Stimulated activated CD4-positive, alpha-beta T cell treated with anti-CD3 and anti-CD28 coated beads, Interleukin-1b, Interleukin-23, amount 100 ng/mL, for 24 hours (primary cell): ENCODE measurements at places on chromosomes 3 and 15.

- no peak for DNase-seq
Measured at GRCh38 chr3:24357635-24358034, 137.0 kb downstream of the THRB start.

DNA sequence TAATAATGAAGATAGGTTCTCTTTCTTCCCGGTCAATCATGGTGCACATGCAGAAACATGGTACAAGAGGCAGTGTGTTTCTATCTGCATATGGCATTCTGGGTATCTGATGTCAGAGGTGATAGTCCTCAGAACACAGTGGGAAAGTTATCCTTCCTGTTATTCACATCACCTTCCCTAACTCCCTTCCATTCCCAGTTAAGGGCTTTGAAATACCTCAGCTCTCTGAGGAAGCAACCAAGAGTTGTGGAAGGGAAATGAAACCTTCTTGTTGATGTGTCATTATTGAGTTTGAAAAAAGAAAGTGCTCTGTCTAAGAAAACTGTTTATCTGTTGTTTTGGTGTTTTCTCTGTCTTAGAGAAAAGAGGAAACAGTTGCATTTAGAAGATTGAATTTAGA, 21.9 kb upstream of the P2RY13 start:
- DNase-seq = no peak

DNA sequence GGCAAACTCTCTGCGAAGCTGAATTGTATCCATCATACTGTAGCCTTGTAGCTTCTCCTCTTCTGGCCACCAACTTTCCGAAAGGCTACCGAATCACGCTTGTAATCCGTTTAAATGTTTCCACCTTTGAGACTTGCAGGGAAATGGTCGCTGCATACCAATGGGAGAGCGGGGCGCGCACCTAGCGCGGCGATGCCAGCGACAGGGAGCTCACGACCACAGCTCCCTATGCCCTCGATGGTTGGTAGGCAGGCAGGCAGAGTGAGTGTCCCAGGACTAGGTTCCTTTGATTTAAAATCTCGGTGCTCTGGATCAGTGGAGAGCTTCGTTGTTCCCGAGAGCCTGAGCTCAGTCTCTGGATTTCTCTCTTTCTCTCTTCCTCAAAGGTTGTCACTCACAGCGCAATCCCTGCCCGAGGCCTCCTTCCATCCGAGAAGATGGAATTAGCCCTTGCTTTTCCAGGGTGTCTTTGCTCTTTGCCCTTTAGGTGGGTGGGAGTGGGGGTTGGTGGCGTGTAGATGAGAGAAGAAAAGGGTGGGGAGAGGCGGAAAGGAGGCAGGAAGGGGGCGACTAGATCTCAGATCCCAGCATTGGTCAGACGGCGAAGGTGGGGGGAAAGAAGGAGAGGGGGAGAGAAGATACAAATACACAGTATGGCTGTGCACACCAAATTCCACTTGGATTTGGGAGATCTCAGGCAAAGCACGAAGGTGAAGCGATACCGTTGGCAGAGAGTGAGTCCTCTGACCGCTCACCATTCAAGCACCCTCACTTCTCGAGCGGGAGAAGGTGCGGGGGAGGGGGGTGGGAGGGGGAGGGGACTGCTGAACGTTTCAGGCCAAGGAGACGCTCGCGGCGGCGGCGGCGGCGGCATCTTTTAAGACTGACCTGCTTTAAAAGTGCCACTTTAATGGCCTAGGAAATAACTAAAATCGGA, at the start of gene SLITRK3:
TSS of gene SLITRK3 (minus strand) at position 745 of the 937 bp plus-strand sequence. CDS start 5,554 bp downstream, outside the sequence.
- DNase-seq = no peak

GRCh38 chr3:13122081-13123012, 49.1 kb upstream of the IQSEC1 start:
- DNase-seq = no peak

- DNase-seq = no peak
Measured at GRCh38 chr3:51777985-51778384, 1.1 kb downstream of the IQCF6 start.

- no peak for DNase-seq
Measured at GRCh38 chr3:140308535-140308934, 369.3 kb upstream of the TRIM42 start.

DNA sequence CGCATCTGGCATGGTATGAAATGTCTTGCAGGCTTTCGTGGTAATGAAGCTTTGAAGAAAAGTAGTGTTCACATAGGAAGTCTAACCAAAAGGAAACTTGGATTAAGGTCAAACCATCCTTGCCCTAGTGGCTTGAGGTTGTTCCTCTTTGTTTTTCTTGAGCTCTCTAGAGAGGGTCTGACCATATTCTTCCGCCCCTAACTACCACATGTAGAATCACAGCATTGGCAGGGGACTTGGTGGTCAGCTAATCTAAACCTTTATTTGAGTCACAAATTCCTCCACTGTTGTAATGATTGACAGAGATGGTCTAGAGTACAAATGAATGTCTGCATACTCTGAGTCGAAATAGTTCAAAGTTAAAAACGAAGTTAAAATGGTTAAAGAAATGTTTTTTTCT, 39.1 kb upstream of the PHLDB2 start:
- DNase-seq = no peak

GRCh38 chr15:38862099-38862498, 297.5 kb upstream of the RASGRP1 start:
- DNase-seq = no peak

DNA sequence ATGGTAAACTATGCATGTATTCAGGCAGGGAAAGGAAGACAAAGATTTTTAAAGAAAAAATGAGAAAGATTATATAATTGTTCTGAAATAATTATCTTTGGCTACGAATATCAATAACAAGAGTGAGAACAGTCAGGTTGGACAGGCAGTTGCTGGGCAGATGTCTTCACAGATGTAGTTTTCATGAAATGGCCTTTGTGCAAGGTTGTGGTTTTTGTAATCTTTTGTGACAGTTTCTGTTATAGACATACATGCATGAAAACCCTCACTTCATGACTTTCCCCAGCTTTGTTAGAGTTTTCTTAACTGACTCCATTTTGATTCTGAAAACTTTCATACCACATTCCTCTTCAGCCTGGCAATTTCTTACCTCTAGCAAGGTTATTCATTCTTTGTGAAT, 34.9 kb upstream of the SLC25A36 start:
- no peak for DNase-seq

DNA sequence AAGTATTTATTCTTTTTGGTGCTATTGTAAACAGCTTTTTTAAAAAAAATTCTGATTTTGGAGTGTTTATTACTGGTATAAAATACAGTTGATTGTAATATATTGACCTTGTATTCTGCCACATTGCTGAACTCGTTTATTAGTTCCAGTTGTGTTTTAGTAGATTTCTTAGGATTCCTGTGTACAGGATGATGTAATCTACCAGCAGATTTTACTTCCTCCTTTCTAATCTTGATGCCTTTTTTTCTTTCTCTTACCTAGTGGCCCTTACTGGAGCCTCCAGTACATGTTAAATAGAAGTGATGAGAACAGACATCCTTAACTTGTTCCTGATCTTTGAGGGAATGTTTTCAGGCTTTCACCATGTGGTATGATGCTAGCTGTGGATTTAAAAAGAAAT, 70.4 kb upstream of the KY start:
- no peak for DNase-seq
